Memory B cell (primary cell): ENCODE measurements at places on chromosomes 11 and 22.
A peak's percentile ranks its signal among the peaks of the same experiment; 100 is the strongest.

DNA sequence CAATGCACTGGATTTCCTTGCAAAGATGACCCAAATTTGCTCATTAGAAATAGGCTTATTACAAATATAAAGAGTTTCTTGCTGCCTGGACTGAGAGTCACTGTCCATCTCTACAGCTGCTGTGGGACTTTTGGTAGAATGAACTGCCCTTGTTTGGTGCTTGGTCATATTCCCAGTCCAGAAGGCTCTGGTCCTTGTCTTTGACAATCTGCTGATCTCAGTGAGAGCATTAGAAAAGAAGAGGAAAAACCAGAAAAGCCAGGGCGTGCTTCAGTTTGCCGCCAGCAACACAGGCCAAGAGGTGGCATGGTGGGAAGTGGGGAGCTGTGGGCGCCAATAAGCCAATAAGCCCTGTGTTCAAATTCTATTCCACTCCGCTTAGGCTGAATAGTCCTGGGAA lies 48.2 kb upstream of the PARVA start:
- no peak for DNase-seq

DNA sequence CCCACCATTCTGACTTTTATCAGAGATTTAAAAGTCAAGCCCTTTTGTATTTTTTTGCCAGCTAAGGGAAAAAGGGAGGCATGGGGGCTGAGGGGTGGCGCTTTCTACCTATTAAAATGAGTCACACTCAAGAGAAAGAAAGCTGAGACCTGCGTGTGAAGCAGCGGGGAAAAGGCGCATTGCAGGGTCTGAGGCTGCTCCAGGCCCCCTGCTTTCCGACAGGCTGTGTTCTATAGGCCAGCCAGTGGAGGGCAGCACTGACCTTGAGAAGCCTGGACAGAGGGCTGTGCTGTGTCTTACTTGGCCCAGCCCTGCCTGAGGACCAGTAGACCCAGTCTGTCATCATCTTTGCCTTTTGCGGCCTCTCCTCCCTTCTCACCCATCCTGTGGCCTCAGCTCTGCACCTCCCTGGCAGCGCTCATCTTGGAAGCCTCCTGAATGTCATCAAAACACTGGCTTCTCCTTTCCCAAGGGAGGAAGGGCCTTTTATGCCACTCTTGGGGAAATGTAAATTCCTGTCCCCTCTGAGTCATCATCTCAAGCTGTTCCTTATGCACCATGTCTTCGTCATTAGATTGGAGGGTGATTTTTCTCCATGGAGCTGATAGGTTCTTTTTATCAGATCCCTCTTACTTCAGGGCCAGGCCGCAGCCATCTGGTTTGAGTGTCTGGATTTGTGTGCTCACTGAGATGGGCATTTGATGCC lies 12.6 kb upstream of the MAPK8IP1 start:
- DNase-seq = peak; percentile 40

DNA sequence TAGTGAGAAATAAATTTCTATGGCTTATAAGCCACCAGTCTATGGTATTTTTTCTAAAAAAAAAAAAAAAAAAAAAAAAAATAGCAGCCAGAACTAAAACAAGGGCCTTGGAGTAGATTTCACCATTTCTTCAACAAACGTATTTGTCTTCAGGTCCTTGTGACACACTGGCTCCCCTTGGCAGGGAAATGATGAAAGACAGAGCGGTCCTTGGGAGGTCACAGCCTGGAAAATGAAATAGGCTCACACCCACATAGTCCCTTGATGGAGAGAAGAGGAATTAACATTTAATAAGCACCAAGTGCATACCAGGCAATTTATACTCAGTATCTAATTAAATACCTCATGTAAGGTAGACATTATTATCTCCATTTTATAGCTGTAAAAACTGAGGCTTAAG lies 25.7 kb upstream of the ACER3 start:
- DNase-seq = no peak

- DNase-seq = no peak
Measured at GRCh38 chr22:27715106-27715505, 86.5 kb downstream of the MN1 start.

DNA sequence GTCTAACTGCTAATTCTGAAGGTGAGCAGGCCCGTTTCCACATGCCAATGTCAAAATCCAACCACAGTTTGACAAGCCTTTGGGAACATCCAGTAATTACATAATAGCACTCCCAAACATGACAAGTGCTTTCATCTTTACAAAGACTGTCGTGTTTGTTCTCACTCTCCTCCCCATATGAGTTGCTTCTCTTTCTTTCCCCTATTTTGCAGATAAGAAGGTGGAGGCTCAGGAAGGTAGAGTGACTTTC lies 55.9 kb upstream of the CD44 start:
- DNase-seq = no peak

DNA sequence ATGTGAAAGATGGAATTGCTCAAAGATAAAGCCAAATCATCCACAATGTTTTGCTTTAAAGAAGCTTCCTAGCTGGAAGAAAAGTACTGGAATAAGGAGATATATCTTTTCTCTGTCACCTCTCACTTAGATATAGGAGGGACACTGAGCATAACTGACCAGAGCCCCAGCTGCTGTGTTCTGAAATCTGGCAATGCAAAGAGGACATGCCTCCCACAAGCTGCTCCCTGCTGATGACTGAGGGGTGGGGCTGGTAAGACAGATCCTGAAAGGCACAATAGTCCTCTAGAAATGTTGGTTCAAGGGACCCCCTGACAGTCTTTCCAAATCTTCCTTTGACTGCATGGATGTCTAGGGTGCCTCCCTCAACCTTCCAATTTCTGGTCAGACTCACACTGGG lies 67.0 kb downstream of the SC5D start:
- DNase-seq = no peak

GRCh38 chr11:116057000-116057399 lies 552.8 kb upstream of the CADM1 start:
- no peak for DNase-seq
